OCI-M1 (cell line): ENCODE measurements at places on chromosomes 7 and 10.
A peak's percentile ranks its signal among the peaks of the same experiment; 100 is the strongest.

GRCh38 chr7:99791021-99791420 lies 7.0 kb upstream of the CYP3A4 start:
- no peak for DNase-seq

DNA sequence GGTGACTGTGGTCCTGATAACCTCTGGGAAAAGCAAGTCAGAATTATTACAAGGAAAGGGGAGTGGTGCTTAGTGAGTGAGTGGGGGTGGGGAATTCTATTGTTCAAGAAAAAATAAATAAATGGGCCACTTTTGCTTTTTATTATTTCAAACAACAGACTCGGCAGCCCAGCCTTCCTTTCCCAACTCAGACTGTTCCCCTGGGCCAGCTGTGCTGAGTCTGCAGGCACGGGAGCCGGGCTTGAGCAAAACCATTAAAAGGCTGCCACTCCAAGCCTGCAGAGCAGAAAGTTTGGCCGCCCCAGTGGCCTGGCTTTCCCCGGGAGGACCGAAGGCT lies 90.0 kb downstream of the PLXNA4 start:
- DNase-seq = no peak

- DNase-seq = no peak
Observed at GRCh38 chr7:12328888-12329770, 74.5 kb downstream of the VWDE start.

DNA sequence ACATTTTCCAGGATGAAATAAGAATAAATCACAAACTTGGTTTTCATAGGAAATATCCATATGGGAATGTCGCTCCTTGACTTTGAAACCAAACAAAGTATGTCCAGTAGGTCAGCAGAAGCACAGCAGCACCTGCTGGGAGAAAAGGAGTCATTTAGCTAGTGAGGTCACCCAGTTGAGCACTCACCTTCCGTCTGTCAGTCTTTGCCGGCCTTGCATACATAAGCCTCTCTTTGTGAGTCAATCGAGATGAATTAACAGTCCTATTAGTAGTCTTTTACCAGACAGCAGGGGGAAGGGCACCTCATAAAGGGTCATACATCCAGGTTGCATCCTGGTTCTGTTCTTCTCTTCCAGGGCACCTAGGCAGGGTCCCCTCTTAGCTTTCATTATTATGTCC lies 232.5 kb upstream of the FZD1 start:
- DNase-seq = no peak

DNA sequence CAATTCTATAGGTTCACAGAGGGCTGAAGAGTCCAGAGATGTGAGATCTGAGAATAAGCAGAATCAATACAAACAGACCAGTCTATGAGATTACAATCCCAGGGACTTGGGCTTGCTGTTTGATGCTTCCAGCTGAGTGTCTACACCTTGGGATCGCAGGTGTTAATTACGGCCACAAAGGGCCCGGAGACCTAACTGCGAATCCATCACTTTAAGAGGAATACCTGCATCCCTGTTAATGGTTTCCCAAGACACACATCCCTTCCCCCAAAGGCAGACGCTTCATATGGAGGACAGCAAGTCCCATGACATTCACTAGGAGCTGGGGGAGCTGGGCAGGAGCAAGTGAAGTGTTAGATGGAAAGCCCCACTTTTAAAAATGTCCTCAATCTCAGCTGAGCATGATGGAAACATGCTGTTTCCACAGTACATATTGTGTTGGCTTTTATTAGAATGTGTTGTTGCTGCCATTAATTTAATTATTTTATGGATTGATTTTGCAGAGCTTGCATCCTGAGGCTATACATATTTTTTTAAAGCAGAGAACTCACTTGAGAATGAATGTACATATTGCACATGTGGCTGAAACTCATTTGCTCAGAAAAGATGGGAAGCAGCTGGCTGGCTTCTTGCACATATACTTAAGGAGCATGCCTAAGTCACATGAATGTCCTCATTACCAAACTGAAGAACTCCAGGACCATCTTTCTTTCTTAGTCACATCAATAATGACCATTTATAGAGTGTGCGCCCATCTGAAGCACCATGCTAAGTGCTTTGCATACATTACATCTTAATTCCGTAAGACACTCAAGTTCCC lies 151.3 kb downstream of the NEBL start:
- DNase-seq = no peak

DNA sequence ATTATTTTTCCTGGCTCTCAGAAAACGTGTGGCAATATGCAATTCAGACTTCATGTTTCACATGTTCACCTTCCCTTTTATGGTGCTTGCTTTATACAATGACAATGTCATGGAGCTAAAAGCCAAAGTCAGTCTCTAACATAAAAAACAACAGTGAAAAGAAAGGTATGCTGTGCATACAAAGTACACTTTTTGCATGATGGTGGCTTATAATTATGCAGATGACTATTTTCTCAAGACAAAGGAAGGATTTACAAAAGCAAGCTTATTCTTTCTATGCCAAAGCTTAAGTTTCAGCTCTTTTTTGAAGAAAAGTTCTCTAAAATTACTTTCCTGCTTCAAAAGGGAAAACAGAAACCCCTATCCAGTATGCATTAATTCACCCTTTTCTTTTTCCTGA lies 15.6 kb downstream of the ERCC6 start:
- no peak for DNase-seq

DNA sequence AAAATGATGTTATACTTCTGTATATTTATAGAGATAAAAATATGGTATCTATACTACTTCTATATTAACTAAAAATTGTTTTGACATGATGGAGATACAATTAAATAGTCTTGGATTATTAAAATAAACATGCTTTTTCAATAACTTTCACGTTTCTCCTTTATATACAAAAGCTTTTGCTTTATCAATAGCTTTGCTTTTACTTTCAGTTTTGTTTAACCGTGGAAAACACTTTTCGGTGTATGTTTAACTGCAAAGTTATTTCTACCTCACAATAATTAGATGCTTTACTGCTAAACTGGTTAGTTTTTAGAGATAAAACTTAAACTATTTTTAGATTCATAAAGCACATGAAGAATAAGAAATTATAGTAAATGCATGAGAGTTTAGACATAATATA lies 432.1 kb upstream of the PCDH15 start:
- DNase-seq = peak; percentile 69

DNA sequence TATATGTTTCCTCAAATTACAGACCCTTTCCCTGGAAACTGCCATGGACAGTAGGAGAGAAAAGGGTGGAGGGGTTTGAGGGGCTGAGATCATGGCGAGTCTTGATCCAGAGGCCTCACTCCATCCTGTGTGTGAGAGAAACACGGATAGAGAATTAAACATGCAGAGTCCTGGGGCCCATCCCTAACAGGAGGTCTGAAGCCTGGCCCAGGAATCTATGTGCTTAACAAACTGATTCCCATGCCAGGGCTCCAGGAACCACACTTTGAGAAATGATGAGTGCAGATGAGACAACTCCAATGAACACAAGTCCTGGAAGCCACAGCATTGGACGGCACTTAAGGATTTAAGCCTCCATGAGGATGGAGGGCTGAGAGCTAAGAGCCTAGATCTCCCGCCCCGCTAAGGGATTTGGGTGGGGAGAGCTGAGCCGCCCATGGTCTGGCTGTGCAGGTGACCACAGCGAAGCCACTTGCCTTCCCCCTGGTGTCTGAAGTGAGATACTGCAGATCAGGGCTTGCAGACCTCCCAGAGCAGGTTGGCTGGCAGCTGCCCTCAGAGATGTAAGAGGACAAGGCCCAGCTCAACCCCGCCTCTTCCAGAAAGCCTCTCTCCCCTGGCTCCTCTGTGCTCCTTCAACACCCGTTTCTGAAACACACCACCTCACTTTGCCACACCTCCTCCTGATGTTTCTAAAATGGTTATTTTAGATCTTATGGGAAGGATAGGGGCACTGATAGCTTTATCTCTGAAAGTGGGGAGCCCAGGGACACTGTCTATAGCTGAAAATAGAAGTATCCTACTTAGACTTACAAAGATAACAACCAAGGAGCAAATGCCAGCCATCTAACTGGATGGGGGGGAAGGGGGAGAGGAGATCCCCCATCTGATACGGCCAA lies 24.8 kb upstream of the EIF5AL1 start:
- peak; percentile 75 for DNase-seq

DNA sequence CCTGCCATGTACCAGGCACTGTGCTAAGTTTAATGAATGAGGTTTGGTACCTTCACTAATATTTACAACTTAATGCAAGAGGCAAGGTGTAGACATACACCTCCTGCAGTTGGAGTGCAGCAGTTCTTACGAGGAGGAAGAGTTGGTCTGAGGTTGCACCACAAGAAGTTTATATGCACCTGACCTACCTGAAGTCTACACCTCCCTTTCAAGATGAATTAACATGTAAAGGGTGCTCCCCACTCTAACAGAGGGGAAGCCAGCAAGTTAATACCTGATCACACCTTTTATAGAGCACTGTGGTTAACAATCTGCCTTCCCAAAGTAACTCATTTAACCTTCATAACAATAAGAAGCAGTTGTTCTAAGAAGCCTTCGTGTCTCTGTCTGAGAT lies 120.0 kb downstream of the LYZL1 start:
- DNase-seq = no peak

DNA sequence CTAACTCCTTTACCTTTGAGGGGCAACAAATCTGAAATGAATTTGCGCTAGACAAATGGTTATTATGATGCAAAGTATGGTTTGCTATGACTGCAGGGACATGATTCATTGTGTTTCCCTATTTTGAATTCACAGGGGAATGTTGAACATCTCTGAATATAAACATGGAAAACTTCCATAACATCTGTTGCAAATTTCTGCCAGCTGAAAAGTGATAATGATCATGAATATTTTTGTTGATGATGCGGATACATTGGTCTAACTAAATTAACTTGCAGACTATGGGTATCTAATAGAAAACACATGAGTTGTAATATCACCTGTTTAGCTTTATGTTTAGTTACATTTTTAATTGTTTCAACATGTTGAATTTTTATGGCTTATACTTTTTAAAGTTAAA lies 1325.5 kb downstream of the REEP3 start:
- no peak for DNase-seq

DNA sequence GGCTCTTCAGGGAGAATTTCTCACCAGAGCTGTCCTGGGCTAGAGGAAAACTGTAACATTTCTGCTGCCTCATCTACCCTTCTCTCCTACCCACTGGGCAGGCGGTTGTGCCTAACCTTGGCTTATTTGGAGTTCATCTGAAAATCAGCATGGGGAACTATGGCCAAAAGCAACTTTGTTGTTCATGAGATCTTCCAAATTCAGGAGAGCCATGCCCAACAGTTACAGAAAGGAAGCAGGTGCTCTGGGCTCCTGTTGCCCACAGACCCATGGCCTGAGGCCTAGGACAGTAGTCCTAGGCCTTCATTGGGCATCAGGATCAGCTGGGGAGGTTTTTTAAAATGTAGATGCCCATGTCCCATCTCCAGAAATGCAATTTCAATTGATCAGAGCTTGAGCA lies 85.2 kb downstream of the GRID1 start:
- no peak for DNase-seq

GRCh38 chr10:124739119-124739921 lies 4.9 kb downstream of the FAM53B start:
- no peak for DNase-seq

- peak; percentile 66 for DNase-seq
Observed at GRCh38 chr10:53997953-53998352, 803.1 kb downstream of the PCDH15 start.

GRCh38 chr10:130739016-130739756 lies 572.3 kb downstream of the TCERG1L start:
- no peak for DNase-seq
